ENCODE measurements at places on chromosomes 16 and 17. TPM values are rescaled to one million over a fixed set of nuclear protein-coding genes. Genes with fewer than 3 reads are reported as not detected.

The ZNF764 gene
- 8.4 TPM for total RNA-seq

The SECTM1 gene
- 65.8 TPM for total RNA-seq

The PARD6A gene
- total RNA-seq, result 4.1 TPM

The APOH gene
- not detected for total RNA-seq

Measured in myocyte (in vitro differentiated cells).